Glutamatergic neuron (in vitro differentiated cells): ENCODE measurements at places on chromosomes 3 and 15. TPM values are rescaled to one million over a fixed set of nuclear protein-coding genes. Genes with fewer than 3 reads are reported as not detected.

- no peak overlapping the region for H3K27ac ChIP-seq
- H3K36me3 ChIP-seq = no peaks in the 10 kb centered on the region
- no peak for DNase-seq
- no peaks in the 10 kb centered on the region for H3K4me1 ChIP-seq
Measured at GRCh38 chr15:49900903-49901235, 218.2 kb downstream of the ATP8B4 start.

DNA sequence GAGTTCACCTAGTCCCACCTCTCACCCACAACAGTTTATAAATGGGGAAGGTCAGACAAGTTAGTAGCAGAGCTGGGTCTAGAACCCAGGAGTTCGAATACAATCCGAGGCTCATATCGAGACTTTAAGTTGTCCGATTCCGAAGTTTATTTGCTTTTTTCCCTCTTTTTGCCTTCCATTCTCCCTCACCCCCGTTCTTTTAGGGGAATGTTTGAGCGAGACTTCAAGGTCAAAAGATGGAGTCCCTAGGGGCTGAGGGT, 7.3 kb downstream of the BCL6 start:
- H3K27ac ChIP-seq = no peak overlapping the region
- peaks cover 11% of the 10 kb centered on the region for H3K4me1 ChIP-seq

GRCh38 chr15:80887148-80887547, 102.5 kb downstream of the MESD start:
- H3K4me3 ChIP-seq = no peak overlapping the region
- H3K27me3 ChIP-seq = peaks cover 2% of the 10 kb centered on the region
- H3K27ac ChIP-seq = no peak overlapping the region
- H3K36me3 ChIP-seq = no peaks in the 10 kb centered on the region
- H3K4me1 ChIP-seq = no peaks in the 10 kb centered on the region
- no peak for DNase-seq

DNA sequence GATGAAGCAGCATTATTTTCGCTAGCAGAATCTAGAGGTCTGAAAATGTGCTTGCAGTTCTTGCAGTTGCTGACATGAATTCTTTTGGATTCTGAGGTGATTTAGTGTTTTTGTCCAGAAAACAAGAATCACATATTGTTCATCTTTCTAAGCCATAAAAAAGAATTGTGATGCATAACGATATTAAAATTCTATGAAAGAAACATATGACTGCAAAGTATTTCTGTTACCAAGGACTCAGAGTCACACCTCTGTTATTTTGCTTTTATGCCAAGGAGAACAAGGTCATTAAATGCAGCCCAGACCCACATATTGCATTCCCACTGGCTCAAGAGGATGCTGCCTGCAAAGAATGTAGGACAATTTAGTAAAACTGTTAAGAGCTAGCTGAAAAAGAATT, 299.8 kb upstream of the GPR149 start:
- H3K36me3 ChIP-seq = no peaks in the 10 kb centered on the region
- DNase-seq = no peak
- H3K4me1 ChIP-seq = no peaks in the 10 kb centered on the region
- H3K27me3 ChIP-seq = no peaks in the 10 kb centered on the region
- H3K4me3 ChIP-seq = no peak overlapping the region

DNA sequence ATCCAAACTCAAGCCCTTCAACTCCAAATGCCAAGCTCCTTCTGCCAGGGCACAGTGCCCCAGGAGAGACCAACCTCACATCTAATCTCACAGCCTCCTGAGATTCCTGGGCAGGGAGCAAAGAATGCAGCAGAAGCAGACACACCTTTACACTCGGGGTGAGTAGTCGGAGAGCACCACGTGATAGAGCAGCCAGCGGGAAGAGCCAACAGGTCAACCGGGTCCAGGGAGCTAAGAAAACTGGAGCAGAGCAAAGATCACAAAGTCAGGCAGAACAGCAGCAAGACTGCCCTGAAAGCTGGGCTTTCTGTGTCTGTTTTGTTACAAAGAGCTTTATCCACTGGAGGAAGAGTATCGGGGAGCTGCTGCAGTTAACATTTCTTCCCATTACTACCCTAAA, 4.2 kb downstream of the B3GALNT1 start:
- no peaks in the 10 kb centered on the region for H3K4me1 ChIP-seq
- peaks cover 6% of the 10 kb centered on the region for H3K27me3 ChIP-seq

DNA sequence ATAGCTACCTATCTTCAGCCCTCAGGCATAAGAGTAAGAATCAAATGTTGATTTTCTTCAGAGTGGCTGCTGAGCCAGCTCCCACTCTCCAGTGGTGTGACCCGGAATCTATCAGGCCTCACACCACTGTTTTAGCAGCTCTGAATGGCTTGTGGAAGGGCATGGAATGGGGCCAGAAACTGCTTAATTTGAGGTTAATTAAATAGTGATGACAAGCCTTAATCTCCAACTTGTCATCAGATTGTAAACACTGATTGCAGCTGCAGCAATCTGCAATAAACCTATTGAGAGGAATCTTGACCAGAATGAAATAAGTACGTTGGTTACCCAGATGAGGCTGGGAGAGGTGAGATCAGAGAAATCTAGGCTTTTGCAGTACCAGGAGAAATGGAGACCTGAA, 317.4 kb downstream of the FHIT start:
- peaks cover 9% of the 10 kb centered on the region for H3K4me1 ChIP-seq
- no peak overlapping the region for H3K4me3 ChIP-seq
- no peak for DNase-seq
- no peaks in the 10 kb centered on the region for H3K36me3 ChIP-seq
- H3K27ac ChIP-seq = no peak overlapping the region

DNA sequence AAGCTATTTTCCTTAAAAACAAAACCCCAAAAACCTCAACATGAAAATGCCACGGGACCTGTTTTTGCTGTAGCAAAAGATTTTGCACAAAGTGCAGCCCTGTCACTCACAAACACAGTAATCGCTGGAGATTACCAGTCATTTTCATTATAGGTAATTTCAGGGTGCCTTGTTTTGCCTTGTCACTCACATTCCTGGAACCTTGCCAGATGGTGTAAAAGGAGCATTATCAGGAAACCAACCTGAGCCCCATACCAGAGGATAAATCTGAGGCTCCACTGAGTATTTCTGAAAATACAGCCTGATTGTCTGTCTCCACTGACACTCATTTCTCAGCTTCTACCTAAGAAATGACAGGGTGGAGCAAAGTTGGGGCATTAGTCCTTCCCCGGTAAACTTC, 791.3 kb upstream of the LMCD1 start:
- H3K36me3 ChIP-seq = no peaks in the 10 kb centered on the region
- H3K27me3 ChIP-seq = no peaks in the 10 kb centered on the region
- no peak for DNase-seq
- H3K4me1 ChIP-seq = no peaks in the 10 kb centered on the region
- H3K27ac ChIP-seq = no peak overlapping the region
- no peak overlapping the region for H3K4me3 ChIP-seq

DNA sequence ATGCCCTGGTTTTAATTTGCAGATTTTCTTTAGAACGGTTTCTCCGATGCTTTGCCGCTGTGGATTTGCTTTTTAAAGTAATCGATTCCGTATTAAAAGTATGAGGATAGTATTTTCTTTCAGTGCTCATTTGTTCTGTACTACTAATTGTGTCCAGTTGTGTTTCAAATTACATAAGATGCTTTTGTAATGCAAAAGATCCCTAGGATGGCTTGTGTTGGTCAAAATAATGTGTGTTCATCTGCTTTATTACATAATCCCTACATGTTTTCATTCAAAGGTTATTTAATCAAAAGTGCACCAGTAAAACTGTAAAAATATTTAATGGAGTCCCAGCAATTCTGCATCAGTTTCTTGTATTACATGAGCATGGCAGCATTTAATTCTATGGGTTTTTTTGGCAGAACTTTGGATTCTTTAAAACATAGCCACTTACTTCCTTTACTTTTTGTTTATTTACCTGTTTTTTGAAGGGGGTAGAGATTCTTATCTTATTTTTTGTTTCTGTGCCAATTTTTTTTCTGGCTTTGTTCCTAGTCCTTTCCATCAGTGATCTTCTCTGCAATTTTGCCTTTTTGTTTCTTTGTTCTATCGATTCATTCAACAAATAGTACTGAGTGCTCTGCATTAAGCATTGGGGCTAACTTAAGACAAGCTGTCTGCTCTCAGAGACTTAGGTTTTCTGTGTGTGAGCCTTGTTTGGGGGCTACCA, 352.8 kb downstream of the LRTM1 start:
- no peak overlapping the region for H3K27ac ChIP-seq
- no peaks in the 10 kb centered on the region for H3K4me1 ChIP-seq
- H3K36me3 ChIP-seq = no peaks in the 10 kb centered on the region
- H3K4me3 ChIP-seq = no peak overlapping the region
- DNase-seq = no peak

DNA sequence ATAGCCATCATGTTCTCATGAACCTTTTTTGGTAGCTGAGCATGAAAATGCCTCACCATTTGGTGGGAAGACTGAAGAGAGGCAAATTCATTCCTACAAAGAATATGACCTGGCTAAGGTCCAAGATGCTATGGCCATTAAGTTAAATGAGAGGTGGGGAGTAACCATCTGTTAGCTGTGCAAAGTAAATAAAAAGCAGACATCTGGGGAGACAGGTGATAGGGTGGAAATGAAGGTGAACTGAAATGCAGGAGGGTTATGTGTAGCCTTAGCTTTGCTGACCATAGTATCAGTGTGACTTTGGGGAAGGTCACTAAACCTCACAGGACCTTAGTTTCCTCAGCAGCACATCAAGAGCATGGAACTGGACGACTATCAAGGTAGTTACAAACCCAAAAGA, 111.0 kb upstream of the STRIT1 start:
- H3K27me3 ChIP-seq = no peaks in the 10 kb centered on the region
- no peak overlapping the region for H3K27ac ChIP-seq
- no peaks in the 10 kb centered on the region for H3K4me1 ChIP-seq
- no peaks in the 10 kb centered on the region for H3K36me3 ChIP-seq

DNA sequence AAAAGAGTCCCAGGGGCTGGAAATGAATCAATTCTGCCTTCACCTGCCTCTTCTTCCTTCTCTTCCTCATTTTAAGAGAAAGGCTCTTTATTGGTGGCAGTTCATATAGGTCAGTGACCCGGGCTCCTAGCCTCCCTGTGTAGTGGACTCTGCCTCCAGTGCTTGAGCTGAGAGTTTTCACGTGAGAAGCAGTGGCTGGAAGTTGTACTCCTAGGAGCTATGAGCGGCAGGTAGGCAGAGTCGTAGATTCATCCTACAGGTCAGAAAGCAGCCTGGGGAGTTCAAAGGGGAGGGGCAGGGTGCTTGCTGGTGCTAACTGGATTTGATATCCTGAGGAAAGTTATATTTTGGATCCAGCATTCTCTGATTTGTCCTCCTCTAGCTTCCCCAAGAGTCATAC, 101.1 kb downstream of the RPLP1 start:
- H3K27ac ChIP-seq = no peak overlapping the region
- peaks cover 34% of the 10 kb centered on the region for H3K4me1 ChIP-seq
- H3K36me3 ChIP-seq = peaks cover 9% of the 10 kb centered on the region
- no peaks in the 10 kb centered on the region for H3K27me3 ChIP-seq
- DNase-seq = no peak

Gene EPB42
- not detected for total RNA-seq

Gene GJD2
- total RNA-seq = 3.3 TPM

Gene CLDN16
- not detected for total RNA-seq

Gene RTP2
- total RNA-seq = not detected

Gene AHSG
- not detected for total RNA-seq
